Psoas muscle (tissue), 8 donors: ENCODE measurements at places on chromosomes 1 and 21. TPM values are rescaled to one million over a fixed set of nuclear protein-coding genes. Genes with fewer than 3 reads are reported as not detected.

ARTN gene
- total RNA-seq = not detected

LDLRAD1 gene
- not detected for total RNA-seq

FNDC5 gene
- total RNA-seq = 78.3 TPM

TFF1 gene
- total RNA-seq = not detected

GUCA2B gene
- not detected for total RNA-seq

GRCh38 chr21:20662514-20662913 is 335.7 kb upstream of the NCAM2 start:
- no peak for DNase-seq

GRCh38 chr21:35616090-35616489 is 444.2 kb downstream of the SETD4 start:
- no peak for DNase-seq

DNA sequence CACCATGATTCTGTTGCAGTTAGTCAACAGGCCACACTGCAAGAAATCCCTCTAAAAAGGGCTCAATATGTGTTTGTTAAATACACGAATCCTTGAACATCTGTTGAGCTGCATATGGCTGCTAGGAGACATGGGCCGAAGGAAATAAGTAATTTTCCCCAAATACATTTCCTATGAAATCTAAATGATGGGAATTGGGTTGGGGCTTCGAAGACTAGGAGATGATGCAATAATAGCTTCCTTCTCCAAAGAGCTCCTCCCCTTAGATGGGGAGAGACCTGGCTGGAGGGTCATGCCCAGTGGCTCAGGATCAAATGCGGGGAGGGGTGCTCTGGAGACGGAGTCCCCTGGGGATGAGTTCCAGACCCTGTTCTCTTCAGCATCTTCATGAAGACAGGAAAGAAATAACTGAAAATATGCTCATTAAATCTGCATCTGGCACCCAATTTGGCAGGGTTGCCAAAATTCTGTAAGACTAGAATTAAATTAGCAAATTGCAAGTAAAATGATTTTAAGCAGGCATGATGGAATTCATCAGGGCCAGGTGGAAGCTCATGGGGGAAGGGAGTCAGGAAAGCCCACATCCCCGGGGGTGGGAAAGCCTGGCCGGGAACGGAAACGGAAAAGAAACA is 165.0 kb upstream of the EDN2 start:
- DNase-seq = no peak

GRCh38 chr1:151508833-151509232 is 2.4 kb upstream of the CGN start:
- no peak for DNase-seq

DNA sequence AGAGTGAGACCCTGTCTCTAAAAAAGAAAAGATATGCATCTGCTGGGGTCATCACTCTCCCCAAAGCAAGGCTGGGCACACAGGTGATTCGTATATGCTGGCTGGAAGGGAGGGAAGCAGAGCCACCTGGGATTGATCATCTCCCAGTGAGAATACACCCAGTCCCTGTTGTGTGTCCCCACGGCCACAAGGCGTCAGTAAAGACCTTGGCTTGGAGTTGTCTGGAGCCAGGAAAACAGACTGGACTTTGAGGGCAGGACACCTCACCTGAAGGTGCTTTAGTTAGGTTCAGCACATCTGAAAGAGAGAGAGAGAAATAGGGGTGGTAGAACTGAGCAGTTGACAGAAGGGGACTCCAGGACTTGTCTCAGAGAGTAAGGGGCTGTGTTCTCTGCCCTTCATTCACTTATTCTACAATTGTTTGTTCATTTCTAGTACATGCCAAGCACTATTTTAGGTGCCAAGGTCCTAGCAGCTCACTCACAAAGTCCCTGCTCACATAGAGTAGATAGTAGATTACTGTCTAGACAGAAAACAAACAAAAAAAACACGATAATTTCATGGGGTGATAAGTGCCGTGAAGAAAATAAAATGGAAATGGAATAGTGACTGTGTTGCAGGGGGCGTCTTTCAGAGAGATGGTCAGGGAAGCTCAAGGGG is 13.5 kb downstream of the CITED4 start:
- peak; percentile 53 for DNase-seq

DNA sequence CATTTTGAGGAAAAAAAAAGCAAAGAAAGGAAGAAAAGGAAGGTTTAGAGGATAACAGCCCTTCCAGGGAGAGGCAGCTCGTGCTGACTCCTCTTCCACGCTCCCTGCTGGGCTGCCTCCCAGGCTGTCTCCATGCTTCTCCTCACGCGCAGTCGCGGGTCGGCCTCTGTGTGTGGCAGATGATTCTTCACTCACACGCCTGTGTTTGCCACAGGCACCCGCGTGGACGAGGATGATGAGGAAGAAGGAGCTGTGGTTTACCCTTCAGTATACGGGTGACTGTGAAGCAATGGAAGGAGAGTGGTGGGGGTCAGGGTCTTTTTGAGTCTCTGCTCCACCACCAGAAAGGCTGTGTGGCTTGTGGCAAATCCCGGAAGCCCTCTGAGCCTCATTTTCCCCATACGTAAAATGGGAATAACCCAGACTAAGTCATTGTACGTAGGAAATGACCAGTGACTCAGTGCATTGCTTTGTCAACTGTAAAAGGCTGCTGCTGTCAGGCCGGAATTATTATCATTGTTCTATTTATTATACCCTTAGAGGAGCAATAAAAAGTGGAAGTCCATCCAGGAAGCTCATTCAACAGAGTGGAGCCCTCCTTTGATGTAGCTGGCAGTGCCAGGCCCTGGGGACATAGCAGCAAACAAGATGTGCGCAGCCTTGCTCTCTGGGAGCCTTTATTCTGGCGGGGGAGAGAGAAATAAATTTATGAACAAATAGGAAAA is 11.9 kb upstream of the SH2D2A start:
- no peak for DNase-seq

GRCh38 chr1:20198918-20199317 is 12.6 kb upstream of the PLA2G2C start:
- DNase-seq = no peak

GRCh38 chr1:59193443-59194093 is 103.3 kb upstream of the FGGY start:
- no peak for DNase-seq

- no peak for DNase-seq
Observed at GRCh38 chr1:64519901-64520300, 50.0 kb downstream of the CACHD1 start.

- DNase-seq = no peak
Observed at GRCh38 chr1:6491480-6491962, at the start of gene PLEKHG5. Gene PLEKHG5 (minus strand): TSS chr1:6491667. CDS start chr1:6477571, 14,096 bp downstream.

- no peak for DNase-seq
Observed at GRCh38 chr1:156727492-156727891, 777 bp upstream of the METTL25B start.

- no peak for DNase-seq
Observed at GRCh38 chr1:224589006-224589405, 27.1 kb upstream of the CNIH3 start.

GRCh38 chr1:97258597-97258996 is 537.0 kb downstream of the PTBP2 start:
- no peak for DNase-seq

- no peak for DNase-seq
Observed at GRCh38 chr1:114342376-114342775, 168.6 kb downstream of the TRIM33 start.
